Stimulated activated CD8-positive, alpha-beta memory T cell treated with anti-CD3 and anti-CD28 coated beads, Interleukin-15, amount 100 ng/mL, for 4 hours (primary cell): ENCODE measurements at places on chromosomes 12 and 14.

DNA sequence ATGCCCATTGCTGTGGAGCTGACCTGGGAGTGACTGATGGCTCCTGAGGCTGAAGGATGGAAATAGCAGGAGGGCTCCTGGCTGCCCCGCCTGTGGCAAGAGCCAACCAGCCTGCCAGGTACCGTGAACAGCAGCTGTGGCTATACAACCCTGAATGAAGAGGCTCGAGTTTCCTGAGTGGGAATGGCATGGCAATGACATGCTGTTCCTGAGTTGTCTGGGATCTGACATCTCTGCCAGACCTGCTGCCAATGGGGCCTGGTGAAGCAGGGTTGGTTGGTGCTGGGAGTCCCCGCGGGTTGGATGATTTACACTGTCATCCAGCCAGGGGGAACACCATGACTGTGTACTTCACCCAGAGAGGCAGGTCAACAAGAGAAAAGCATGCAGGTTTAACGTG lies 31.8 kb upstream of the LRRC10 start:
- no peak for DNase-seq

DNA sequence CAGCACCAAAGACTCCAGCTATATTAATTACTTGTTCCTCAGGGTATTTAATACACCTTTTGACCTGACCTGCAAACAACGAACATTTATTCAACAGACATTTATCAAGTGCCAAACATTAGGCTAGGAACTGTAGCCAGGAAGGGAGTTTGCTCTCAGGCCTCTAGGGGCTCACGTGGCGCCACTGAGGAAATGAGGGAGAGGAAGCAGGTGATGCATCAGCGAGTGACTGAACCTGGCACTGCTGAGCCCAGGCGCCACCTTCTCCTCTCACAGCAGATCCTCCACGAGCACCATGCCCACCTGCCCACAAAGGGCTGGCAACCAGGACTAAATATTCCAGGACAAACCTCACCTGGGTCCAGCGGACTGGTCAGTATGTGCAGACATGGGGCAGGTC lies 50.2 kb downstream of the SETD3 start:
- no peak for DNase-seq

DNA sequence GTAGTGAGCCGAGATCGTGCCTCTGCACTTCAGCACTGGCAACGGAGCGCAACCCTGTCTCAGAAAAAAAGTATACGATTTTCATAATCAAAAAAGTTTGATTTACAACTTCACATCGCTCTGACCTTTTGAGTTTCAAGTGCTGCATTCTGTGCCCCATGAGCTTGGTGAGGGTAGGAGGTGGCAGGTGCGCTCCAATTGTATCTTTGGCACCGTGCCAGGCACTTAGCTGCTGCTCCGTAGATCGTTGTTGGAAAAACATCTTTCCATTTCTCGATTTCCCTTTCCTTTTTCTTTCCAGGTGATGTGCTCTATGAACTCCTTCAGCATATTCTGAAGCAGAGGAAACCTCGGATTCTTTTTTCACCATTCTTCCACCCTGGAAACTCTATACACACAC lies 203.7 kb downstream of the ETV6 start:
- no peak for DNase-seq

DNA sequence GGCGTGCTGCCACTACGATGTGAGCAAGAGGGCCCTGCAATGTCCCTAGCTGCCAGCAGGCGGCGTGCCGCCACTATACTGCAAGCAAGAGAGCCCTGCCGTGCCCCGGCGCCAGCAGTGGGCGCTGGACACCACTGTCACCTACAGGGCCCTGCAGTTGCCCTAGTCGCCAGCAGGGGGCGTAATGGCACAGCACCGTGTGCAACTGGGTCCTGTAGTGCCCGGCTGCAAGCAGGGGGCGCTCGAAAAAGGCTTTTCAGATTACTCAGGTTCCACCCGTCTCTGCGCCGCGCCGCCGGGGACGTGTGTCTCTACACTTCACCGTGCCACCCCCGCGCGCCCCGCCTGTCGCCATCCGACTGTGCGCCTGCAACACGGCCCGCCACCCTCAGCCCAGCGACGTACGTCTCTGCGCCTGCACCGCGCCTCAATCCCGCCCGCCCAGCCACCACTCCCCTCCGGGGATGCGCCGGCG lies 1356.9 kb downstream of the TMEM121 start:
- no peak for DNase-seq

DNA sequence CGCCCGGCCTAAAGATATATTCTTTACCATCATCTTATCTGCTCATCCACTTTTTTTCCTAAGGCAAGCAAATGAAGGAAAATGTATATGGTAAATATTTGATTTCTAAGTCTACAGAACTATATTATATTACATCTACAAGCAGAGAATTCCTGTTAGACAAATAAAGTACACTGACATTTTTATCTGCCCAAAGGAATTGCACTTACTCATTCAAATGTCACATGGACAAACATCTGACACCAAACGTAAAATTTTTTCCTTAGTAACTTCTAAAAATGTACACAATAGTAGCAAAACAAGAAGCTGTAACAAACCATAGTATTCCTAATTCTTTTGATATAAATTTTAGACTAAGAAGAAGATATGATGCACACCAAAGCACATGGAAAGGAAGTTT lies 51.0 kb downstream of the SPPL3 start:
- no peak for DNase-seq

- no peak for DNase-seq
Observed at GRCh38 chr12:9319044-9319841, 111.0 kb upstream of the PZP start.

DNA sequence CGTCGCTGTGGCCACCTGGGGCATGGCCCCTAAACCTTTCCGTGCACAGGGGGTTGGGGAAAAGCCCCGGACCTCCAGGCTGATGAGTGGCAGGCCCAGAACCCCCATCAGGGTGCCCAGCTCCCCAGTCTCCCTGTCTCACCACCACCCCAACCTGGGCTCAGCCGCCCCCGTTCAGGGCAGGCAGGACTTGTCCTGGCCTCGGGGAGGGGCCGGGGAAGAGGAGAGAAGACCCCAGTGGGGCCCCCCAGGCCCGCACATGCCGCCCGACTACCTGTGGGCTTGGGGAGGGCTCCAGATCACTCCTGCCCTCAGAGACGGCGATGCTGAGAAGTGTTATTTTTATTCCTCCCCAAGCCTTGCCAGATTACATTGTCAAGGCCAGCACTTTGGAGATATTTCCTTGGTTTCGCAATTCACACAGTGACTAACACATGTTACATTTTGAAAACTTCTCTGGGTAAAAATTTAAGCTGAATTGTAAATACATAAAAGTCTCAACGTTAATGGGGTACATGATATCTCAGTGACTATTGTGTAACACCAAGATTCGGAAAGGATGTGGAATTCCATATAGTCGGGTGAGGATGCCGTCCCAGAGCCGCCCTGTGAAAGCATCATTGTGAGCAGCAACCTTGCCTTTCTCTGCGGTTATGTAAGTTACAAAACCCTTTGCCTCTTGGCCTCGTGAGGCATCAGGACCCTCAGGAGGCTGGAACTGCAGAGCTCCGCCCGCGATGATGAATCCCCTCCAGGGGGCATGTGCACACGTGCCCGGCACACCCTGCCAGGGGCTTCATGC lies 85.6 kb upstream of the DIO3 start:
- DNase-seq = no peak

DNA sequence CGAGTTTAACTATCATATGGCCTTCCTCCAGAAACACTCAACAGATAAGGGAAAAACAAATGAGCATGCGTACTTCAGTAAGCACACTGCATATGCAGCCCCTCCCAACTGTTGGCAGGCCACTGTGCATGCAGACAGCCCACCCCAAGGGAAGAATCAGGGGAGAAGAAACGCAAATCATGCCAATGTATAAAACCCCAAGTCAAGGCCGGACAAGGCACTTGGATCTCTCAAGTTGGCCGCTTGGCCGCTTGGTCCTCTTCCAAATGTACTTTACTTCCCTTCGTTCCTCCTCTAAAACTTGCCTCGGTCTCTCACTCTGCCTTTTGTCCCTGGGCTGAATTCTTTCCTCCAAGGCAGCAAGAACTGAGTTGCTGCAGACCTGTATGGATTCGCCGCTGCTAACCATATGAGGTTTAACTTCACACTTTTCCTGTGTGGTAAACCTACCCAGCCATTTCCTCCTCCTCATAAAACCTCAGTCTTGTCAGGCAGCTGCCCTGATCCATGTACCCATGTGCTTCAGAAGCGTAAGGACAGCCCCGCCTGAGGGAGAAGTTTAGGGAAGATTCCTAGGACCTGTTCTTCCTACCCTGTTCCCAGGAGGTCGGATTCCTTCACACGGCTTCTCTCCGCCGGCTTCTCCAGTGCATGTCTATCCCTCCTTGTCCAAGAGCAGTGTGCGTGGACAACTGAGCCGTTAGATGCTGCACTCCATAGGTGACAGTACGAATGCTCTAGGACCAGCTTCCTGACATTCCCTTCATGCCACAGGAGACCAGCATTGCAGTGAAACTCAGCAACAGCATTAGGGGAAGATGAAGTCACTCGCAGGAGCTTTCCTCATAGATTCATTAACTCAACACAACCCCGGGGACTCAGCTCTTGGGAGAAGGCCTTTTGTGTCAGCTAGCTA lies 188.0 kb downstream of the MON2 start:
- DNase-seq = no peak

GRCh38 chr12:126974779-126975178 lies 1292.2 kb upstream of the TMEM132C start:
- DNase-seq = no peak

GRCh38 chr14:19828314-19828713 lies 24.7 kb downstream of the OR4N2 start:
- no peak for DNase-seq

DNA sequence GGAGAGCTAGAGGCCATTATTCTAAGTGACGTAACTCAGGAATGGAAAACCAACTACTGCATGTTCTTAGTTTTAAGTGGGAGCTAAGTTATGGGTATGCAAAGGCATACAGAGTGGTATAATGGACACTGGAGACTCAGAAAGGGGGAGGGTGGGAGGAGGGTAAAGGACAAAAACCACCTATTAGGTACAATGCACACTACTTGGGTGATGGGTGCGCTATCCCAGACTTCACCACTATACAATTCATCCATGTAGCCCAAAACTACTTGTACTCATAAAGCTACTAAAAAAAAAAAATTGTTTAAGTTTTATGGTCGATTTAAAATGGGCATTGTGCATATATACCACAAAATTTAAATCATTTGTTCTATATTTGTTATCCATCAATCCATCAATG lies 24.3 kb downstream of the SLC41A2 start:
- DNase-seq = no peak

GRCh38 chr12:58765076-58765475 lies 155.2 kb downstream of the LRIG3 start:
- no peak for DNase-seq

GRCh38 chr12:20868277-20868676 lies 57.8 kb downstream of the SLCO1B3 start:
- no peak for DNase-seq

DNA sequence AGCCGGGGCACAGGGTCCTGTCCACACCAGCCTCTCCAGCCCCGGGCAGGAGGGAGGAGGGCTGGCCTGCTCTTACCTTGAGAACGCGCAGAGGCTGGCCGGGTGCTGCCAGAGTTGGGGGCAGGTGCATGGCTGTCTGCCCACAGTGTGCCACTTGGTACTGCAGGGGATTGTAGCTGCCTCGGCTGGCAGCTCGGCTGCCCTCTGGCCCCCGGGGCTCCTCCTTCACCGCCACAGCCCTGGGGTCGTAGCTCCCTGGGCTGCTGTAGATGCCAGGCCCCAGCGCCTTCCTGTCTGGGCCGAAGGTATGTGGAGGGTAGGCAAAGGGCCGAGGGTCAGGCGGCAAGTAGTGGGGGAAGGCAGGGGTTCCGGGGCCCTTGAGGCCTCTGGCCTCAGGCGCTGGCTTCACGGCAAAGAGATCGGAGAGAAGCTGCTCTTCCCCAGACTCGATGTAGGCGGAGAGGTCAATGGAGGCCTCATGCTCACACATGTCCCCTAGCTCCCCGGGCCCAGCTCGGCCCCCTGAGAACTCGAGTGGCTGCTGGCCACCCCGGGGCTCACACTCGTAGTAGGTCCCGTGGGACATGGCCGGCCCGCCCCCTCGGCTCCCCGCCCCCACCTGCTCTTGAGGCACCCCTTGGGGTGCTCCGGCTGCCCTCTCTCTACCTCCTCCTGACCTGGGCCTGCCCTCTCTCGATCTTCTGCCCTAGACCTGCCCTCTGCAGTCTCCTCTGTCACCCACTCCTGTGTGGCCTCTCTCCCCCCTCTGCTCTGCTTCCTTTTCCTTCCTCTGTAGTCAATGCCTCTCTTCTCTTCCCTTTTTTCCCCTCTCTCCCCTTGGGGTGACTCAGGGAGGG lies at the start of gene CEBPE:
CEBPE (minus strand) TSS at position 750 of the 857 bp plus-strand sequence; CDS start at position 586, 164 bp downstream.
- DNase-seq = no peak

DNA sequence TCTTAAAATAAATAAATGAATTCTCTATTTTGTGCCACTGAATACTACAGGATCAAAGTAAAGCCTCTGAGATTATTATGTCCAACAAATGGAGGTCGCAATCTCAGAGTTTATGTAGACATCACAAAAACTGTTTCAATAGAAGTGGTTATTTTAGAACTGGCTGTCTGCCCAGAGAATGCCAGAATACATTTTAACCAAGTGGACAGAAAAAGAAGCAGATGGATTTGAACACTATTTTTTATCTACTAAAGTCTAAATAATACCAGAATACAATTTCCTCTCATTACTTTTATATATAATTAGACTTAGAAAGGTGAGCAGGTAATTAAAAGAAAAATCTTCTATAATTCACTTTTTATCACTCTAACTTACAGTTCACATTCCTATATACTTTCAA lies 118.3 kb downstream of the MED13L start:
- DNase-seq = no peak

DNA sequence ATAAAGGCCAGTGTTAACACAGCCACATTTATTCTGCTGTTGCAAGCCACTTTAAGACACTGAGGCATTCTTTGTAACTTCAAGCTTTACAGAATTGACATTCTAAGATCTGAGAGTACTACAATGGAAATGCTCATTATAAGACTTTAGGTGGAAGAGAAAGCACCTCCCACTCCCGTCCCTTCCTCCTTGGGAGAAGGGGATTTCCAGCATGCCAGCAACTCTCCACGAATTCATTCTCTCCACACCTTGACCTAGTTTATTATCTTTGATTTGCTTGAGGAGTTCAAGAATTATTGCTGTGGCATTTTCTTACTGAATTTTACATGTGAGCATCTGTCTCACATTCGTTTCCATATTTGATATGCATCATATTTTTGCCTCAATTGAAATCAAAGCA lies 644.4 kb upstream of the MIS18BP1 start:
- DNase-seq = no peak

DNA sequence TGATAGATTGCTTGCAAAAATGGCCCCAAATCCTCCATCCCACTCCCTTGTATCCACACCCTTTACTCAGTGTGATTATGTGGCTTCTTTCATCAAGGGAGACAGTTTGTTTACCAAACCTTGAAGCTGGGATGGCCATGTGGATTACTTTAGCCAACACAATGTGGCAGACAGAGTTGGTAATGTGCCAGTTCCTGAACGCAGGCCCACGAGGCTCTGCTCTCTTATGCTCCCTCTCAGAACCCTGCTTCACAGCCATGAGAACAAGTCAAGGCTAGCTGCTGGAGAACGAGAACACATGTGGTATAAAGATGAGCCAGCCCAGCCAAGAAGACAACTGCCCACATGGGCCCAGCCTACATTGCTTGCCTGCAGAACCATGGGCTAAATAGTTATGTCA lies 162.3 kb downstream of the NDUFA12 start:
- no peak for DNase-seq

GRCh38 chr14:65179918-65180724 lies 77.8 kb upstream of the MAX start:
- no peak for DNase-seq
